ENCODE measurements at places on chromosomes 3 and 15.

DNA sequence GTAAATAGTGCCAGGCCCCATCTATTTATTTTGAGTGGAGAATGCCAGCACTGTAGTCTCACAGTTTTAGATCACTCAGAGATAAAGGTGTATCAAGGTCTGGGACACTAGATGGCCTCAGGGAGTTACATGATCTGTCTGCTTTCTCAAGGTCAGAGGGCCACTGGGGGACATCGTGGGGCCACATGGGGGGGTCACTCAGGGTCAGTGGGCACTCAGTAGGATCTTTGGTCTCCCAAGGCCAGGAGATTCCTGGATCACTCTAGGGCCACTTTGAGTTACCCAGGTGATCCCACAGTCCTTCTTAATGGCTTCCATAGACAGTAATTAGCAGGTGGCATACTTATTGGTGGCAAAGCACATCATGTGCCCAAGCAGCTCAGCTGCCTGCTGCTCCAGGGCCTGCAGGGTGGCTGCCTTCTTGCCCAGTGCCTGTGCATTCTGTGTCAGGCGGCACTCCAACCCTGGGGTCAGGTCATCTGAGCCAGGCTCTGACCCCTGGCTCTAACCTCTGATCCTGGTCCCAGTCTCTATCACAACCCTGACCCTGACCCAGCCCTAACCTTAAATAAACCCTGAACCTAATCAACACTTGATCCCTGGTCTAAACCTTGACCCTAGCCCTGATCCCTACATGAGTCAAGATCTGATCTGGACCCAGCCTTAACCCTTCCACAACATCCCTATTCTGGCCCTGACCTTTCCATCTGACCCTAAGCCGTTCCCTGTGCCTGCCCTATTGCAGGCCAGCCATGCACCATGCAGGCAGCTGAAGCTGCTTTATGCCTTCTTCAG is 1.8 kb upstream of the LAMB2 start:
- no peak for DNase-seq

DNA sequence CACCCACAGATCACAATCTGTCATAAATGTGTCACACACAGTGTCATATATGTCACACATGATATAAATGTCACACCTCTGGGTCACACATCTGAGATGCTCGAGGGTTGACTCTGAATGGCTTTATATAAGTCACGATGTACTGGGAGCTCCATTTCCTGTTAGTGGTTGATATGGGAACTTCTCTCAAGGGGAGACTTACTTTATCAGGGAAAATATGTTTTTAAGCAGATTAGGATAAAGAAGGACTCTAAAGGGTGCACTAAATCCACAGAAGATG is 83.9 kb upstream of the MEF2A start:
- no peak for DNase-seq

DNA sequence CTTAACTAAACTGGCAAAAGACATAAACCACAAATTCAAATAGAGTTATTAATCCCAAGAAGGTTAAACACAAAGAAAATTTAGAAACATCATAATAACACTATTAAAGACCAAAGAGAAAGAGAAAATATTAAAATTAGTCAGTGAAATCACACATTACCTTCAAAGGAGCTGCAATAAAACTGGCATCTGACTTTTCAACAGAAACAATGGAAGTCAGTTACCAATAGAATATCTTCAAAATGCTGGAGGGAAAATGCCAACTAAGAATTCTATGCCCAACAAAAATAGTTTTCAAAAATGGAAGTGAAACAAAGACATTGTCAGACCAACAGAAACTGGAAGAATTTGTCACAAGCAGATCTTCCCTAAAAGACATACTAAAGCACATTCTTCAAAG is 68.7 kb upstream of the RNF7 start:
- no peak for DNase-seq

DNA sequence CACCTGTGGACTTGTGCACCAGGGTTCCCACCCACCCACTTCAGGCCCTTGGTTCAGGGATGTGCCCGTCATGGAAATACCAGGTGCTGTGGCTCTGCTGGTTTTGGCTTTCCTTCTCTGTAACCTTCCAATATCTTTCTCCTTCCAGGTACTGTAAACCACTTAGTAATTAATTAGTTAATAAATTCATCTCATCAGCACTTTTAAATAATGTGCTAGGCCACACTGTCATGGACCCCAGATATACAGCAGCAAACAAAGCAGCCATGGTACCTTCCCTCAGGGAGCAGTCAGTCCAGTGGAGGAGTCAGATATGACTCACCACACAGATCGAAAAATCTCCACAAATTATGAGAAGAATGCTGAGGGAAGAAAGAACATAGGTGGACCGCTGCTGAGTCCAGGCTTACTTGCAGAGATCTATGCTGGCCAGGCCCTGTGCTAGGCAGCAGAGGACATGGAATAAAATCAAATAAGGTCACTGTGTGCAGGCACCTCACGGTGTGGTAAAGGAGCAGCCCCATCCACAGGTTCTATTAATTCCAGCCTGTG is 6.8 kb upstream of the GATA2 start:
- DNase-seq, result no peak

GRCh38 chr3:60301142-60301541 is 950.1 kb downstream of the FHIT start:
- DNase-seq, result no peak

DNA sequence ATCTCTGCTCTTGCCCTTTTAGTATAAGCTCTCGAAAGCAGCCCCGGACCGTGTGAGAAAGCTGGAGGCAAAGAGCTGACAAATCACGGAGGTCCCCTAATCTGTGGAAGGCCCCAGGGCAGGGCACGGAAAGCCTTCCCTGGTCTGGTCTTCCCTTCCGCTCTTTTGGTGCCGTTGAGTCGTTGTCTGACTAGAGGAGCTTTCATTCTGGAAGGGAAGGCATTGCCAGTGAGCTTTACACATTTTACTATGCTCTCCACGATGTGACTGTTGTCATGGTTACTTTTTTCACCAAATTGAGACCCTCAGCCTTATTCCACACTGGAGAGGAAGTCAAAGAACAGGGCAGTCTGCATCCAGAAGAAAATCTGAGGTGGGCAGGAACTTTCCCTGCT is 71.7 kb downstream of the CYP19A1 start:
- no peak for DNase-seq

DNA sequence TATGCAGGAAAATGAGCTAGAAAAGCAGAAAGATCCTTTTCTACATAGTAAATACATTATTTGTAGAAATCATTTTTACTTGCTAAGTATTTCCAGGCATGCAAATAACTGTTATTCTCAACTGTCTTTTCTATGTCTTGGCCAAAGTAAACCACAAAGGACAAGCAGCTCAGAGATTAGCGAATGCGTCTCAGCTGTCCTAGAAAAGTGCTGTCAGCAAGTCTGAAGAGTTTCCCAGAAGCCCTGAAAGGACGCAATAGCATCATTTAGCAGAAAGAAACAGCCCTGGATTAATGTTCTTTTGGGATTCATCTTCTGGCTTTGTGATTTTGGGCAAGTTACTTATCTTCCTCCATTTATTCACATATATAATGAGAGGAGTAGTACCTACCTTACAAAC is 100.3 kb downstream of the ZIC1 start:
- DNase-seq, result no peak

GRCh38 chr3:147702509-147702908 is 293.3 kb downstream of the ZIC1 start:
- DNase-seq, result no peak

DNA sequence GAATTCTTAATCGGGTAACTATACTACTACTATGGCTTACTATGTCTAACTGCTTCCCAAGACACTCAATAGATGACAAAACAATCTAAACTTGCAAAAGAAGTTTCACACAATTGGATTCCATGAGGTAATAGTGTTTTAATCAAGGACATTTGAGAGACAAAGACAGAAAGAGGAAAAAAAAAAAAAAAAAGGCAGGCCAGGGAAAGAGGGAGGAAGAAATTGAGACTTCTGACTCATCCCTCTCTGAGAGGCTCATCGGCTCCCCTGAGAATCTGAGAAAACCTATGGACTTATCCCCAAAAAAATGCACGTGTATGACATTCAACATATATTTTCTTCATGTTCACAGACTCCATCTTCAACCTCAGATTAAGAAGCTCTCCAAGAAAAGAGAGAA is 61.0 kb downstream of the SCAPER start:
- no peak for DNase-seq

GRCh38 chr3:76222201-76222600 is 436.9 kb upstream of the ZNF717 start:
- DNase-seq, result no peak

DNA sequence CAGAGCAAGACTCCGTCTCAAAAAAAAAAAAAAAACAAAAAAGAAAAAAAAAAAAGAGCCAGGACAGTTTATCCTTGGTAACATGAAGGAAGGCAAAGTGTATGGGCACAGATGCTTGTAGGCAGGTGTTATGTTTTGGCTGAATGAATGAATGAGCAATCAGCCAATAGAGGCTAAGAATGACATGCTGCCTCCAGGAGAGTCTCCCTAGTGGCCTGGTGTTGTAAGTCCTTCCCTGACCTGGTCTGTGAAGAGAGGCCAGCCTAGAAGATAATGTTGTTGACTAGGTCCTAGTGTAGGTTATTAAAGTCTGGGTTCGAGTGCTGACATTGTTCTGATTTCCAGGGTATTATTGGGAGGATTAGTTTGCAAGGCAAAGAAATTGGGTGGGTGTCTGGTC is 24.9 kb downstream of the GYG1 start:
- no peak for DNase-seq

DNA sequence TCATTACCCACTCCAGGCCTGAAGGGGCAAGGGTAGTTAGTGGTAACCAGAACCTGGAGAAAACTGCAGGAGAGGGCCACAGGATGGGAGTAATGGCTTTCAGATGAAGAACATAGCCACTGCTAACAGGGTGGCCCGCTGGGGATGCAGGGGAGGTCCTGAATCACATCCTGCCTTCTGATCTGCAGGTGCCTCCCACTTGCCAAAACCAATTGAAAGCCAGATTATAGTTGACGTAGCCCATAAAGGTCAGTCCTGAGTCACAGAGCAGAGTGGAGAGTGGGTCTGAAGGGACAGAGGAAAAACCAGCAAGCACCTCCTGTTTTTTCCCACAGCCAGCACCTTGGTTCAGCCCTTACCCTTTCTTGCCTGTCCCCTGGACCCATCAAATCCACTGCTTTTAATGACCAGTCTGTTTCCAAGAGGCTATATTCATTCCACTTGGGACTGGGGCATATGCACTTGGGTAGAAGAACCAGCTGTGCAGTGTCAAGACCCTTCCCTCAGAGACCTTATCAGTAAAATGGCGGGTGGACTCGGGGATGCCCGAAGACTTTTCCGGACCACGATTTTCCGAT is 646 bp upstream of the SLC35G2 start:
- peak; percentile 47 for DNase-seq

GRCh38 chr3:47016934-47017435 is 37.5 kb downstream of the NBEAL2 start:
- DNase-seq, result peak; percentile 59

DNA sequence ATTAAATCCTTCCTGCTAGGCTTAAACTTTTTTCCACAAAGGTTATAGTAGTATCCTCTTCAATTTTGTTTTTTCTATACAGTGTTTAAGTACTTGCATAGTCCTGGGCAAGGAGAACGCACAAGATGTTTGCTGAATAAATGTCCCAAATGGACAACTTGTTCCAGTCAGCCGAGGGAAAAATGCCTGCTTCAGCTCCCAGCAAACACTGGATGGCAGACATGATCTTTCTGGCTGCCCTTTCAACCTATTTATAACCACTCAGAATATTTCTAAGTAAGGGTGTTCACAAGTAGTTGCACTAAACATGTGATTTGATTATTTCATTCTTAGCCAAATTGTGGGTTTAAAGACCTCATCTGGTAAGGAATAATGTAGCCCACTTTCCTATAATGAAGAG is 29.8 kb downstream of the GNB4 start:
- no peak for DNase-seq

DNA sequence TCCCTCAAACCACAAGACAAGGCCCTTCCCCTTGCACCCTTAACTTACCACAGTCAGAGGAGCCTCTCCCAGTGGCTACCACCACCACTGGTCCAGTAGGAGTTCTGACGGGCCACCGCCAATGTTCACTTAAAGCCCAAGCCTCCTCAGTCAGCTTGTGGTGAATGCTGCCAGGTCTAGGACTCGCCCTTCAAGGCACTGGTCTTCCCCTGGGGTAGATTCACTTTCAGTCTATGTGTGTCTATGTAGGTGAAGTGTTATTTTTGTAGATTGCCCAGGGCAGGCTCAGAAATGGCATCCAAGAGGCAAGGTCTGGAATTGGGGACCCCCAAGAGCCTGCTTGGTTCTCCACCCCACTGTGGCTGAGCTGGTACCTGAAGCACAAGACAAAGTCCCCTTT is 15.4 kb upstream of the CASR start:
- no peak for DNase-seq

- DNase-seq, result no peak
Observed at GRCh38 chr3:72862314-72863090, 14.3 kb upstream of the SHQ1 start.

DNA sequence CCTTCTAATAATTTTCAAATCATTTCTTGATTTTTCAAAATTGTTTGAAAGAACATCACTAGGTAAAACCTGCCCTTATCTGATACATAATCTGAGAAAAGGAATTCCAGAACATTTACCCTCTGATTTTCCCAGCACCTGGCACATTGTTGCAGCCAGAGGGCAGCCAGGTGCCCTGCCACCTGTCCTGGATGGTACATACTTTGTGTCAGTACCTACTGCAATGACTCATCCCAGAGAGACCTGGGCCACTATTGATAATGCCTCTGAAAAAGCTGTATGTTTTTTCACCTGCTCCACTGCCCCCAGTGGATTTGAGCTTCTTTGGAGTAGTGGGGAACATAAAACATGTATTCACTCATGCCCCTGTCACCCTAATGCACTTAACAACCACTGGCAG is 648.9 kb upstream of the GBE1 start:
- no peak for DNase-seq

DNA sequence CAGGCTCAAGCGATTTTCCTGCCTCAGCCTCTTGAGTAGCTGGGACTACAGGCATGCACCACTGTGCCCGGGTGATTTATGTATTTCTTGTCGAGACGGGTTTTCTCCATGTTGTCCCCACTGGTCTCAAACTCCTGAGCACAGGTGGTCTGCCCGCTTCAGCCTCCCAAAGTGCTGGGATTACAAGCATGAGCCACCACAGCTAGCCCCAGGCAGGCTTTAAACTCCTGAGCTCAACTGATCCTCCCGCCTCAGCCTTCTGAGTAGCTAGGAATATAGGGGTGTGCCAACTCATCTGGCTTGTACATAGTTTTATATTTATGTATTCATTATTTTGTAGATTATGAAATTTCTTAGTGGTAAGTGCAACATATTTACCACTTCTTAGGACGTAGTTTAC is 198.8 kb upstream of the MCTP2 start:
- DNase-seq, result no peak

GRCh38 chr3:123678108-123678511 is 93.3 kb upstream of the HACD2 start:
- no peak for DNase-seq

GRCh38 chr15:100940767-100941379 is 21.7 kb downstream of the LRRK1 start:
- DNase-seq, result peak; percentile 8
